NCI-H526 (cell line): ENCODE measurements at places on chromosomes 5 and 9.

DNA sequence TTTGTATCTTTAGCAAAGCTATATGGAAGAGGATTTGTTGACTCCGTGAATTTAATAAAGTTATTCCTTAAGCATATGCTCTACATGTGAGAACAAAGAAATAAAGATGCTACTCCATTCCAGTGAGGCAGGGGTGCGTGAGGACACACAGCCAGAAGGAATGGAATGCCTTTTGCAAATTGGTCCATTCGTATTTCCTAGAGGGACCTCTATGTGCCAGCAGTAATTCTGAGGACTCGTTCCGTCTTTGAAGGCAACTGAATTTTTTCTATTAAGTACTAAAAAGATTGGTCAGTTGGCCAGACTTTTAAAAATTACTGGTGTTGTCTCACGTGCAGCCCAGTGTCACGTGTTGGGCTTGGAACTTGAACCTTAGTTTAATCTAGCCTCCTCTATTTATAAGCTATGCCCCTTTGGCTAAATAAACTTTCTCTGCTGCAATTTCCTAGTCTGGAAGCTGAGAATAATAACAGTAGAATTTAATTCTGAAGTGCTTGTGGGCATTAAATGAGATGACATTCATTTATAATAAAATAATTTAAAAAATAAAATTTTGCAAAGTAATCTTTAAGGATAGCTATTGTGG is 13.9 kb downstream of the RAI14 start:
- DNase-seq, result no peak

- DNase-seq, result no peak
Observed at GRCh38 chr9:79633558-79633957, 61.8 kb downstream of the TLE4 start.

- no peak for DNase-seq
Observed at GRCh38 chr9:13990331-13990730, 323.6 kb downstream of the NFIB start.

DNA sequence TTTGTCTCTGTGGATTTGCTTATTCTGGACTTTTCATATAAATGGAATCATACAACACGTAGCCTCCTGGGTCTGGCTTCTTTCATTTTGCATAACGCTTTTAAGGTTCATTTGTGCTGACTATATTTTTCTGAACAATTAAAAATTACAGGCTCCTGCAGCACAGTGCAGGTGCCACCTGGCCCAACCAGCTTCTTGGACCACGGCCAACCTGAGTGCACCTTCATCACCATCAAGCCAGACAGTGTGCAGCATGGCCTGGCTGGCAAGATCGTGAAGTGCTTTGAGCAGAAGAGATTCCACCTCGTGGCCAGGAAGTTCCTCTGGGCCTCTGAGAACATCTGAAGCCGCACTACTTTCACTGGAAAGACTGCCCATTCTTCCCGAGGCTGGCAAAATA is 53.5 kb upstream of the COL15A1 start:
- DNase-seq, result peak; percentile 19

GRCh38 chr5:84032324-84032723 is 311.7 kb upstream of the HAPLN1 start:
- DNase-seq, result no peak

DNA sequence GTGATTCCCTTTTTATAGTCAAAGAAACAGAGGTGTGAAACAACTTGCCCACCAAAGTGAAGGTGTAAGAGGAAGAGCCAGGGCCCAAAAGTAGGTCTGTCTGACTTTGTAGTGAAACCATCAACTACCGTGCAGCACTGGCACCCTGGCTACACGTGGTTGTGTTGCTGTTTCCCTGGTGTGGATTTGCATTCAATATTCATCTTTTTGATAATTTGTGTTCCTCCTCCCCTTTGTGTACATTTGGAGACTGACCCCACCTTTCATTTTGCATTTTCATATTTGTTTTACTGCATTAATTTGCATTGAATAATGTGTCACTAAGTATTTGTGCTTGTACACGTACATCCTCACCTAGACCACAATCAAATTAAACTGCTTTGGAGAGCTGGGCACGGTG is 873.8 kb upstream of the WWC1 start:
- DNase-seq, result peak; percentile 89

DNA sequence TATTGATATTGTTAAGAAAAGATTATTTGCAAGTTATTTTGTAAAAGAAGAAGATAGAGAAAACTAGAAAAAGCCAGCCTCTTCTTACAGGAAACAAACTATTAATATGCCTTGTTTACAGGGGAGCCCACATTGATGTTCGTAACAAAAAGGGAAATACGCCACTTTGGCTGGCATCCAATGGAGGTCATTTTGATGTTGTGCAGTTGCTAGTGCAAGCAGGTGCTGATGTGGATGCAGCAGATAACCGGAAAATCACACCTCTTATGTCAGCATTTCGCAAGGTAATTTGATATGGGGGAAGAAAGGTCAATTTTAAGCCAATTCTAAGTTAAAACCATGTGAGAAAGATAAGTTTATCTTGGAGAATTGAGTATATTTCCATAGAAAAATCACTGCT is 37.6 kb upstream of the EIF4EBP3 start:
- DNase-seq, result no peak

- no peak for DNase-seq
Observed at GRCh38 chr9:79471580-79472543, 99.9 kb upstream of the TLE4 start.

DNA sequence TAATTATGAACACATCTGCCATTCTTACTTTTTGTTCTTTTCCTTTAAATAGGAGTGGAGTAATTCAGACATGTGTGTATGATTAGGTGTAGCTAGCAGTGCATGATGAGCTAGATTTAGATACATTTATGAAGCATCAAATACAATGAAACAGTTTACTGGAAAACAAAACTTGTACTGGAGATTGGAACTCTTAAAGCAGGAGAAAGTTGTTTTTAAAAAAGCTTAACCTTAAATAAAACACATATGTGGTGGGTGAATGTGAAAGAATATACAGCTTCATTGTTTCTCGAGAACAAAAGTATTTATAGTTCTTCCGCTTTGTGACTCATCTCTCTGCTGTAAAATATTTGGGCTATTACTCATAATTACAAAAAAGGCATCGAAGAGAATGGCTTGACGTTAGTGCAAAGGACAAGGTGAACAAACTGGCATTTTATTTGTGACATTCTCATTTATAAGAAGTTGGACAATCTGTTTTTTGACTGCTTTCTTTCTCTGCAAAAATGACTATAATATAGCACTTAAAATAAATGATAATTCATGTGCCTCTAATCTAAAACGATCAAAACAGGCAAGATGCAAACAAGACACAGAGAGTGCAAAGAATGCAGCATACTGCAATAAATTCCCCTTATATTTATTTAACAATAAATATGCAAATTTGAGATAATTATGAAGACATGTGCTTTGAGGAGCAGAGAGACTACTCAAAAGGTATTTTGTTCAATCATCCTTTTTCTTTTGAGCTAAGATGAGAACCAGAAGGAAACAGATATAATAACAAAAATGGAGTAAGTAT is 478.8 kb downstream of the CETN3 start:
- DNase-seq, result peak; percentile 1

GRCh38 chr5:32562843-32563242 is 22.5 kb upstream of the SUB1 start:
- DNase-seq, result no peak

DNA sequence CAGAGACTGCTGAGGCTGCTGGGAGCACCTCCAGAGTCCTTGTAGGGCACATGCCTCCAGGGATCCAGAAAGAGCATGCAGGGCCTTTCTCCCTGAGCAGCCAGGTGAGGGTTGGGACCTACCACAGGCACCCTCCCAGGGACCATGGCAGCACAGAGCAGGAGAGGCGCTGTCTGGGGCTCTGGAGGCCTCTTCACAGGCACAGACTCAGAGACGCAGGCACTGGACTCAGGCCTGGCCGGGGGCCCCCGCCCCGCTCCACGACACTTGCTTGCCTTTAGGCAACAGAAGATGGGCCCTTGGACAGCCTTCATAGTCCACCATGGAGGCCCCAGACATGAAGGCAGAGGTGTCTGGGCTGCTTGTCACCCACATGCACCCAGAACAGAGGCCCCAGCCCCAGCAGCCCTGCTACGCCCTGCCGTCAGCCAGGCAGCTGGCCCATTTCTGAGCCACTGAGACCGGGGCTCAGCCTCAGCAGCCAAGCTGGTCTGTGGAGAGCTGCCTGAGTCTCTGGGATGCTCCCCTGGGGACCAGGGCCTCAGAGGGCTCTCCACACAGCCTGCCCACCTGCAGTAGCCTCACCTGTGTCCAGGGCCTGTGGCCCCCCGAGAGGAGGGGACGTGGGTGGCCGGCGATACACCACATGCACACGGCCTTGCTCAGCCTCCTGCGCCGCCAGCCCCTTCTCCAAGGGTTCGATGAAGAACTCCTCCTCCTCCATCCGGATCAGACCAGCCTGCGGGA is 72.8 kb downstream of the ADAMTS2 start:
- no peak for DNase-seq

DNA sequence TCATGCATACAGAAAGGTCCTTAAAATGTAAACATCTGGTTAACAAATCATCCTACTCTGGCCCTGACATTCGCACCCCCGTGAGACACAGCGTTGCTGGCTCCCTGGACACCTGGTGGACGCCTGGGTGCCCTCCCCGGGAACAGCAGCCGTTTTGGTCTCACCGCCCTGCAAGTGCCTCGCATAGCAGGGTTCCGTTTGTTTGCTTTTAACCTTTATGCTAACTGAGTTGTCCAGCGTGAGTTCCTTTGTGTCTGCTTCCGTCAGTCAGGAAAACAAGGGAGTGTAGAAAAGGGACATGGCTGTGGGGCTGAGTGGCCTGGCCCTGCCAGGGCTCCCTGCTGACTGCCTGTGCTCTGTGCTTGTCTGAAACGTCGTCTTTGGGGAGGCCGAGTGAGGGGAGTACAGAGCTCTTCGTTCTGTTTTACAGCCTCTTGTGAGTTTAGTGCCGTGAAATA is 91.8 kb upstream of the CACNA1B start:
- no peak for DNase-seq

DNA sequence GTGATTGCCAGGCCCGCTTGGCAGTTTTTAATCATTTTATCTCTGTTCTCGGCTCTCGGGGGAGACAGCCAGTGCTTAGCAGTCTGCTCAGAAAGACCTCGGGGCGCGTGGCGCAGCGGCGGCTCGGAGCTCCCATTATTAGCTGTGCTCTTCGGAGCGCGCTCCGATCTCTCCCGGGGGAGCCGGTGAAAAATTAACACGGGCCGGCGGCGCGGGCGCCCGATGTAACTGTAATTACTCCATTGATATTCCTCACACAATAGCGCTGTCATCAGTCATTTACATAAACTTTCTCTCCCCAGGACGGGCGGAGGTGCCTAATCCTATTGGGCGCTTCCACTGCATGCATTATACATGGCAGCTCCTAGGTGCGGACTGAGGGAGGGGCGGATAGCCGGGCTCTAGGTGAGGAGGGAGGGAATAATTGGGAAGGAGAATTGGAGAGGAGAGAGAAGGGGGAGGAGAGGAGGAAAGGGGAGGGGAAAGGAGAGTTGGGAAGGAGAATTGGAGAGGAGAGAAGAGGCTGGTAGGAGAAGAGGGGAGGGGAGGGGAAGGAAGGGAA is 24.9 kb downstream of the LMX1B start:
- no peak for DNase-seq

DNA sequence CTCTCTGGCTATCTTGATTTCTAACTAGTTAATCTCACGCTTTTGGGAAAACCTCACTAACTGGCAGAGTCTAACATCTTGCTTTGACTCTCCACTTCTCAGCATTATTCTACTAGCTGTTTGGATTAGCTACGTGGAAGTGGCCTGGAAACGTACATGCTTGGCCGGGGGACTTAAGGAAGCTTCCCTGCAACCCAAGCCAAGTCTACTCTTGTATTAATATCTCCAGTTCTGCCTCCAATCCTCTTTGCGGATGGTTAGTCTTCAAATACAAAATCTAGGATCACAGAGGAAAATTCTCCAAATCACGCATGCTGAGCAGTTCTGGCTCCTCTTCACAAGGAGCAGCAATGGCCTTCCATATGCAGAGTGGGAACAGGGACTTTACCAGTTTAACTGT is 51.8 kb upstream of the RETREG1 start:
- no peak for DNase-seq

- no peak for DNase-seq
Observed at GRCh38 chr5:112861638-112861985, 525 bp downstream of the SRP19 start.

- DNase-seq, result no peak
Observed at GRCh38 chr5:167821151-167821550, 470.3 kb upstream of the WWC1 start.

- no peak for DNase-seq
Observed at GRCh38 chr5:15899481-15899880, 280.1 kb downstream of the MARCHF11 start.

- no peak for DNase-seq
Observed at GRCh38 chr5:32581010-32581785, 4.2 kb upstream of the SUB1 start.

DNA sequence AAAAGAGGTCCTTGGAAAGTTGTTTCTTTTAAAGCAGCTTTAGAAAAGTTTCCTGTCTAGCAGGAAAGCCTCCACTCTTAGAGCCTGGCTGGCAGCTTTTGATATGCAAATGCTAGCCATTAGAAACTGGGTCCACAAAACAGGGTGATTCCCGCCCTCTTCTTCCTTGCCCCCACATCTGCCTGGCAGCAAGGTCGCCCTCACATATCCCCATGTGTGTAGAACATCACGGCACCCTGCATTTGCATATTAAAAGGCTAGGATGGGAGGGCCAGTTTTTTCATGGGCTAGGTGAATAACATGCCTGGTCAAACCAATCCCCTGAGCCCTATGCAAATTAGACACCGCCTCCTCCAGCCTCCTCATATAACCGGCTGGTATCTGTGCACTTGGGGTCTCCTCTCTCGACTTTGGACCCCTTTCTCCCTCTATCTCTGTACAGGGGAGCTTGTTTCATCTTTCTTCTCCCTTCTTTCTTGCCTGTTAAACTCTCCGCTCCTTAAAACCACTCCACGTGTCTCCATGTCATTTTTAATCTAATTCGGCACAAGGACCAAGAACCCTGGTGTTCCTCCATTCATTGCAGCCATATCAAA is 426.8 kb upstream of the CTNND2 start:
- peak; percentile 21 for DNase-seq

- DNase-seq, result no peak
Observed at GRCh38 chr5:115415143-115415491, 118.7 kb upstream of the CCDC112 start.
